Thyroid gland (tissue), 4 donors: ENCODE measurements at places on chromosomes 16 and 17. TPM values are rescaled to one million over a fixed set of nuclear protein-coding genes. Genes with fewer than 3 reads are reported as not detected.

The VWA3A gene
- not detected for total RNA-seq

The MEIOB gene
- not detected for total RNA-seq

DNA sequence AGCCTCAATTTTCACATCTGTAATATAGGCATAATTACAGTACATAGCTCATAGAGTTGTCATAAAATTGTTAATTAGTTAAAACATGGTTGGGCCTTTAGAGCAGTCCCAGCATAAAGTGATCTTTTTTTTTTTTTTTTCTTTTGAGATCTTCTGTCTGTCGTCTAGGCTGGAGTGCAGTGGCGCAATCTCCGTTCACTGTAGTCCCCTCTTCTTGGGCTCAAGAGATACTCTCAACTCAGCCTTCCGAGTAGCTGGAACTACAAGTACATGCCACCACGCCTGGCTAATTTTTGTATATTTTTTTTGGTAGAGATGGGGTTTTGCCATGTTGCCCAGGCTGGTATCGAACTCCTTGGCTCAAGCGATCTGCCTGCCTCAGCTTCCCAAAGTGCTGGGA lies 31.0 kb downstream of the RND2 start:
- no peaks in the 10 kb centered on the region for H3K27me3 ChIP-seq
- no peaks in the 10 kb centered on the region for H3K36me3 ChIP-seq
- H3K4me1 ChIP-seq: peaks cover 9% of the 10 kb centered on the region
- peak; percentile 82 for DNase-seq
- H3K4me3 ChIP-seq: no peak overlapping the region
- H3K27ac ChIP-seq: peak overlapping the region; percentile 65

GRCh38 chr17:17580662-17581470 lies 10.6 kb downstream of the PEMT start:
- no peak overlapping the region for H3K27ac ChIP-seq
- no peak for DNase-seq
- no peaks in the 10 kb centered on the region for H3K4me1 ChIP-seq
- no peaks in the 10 kb centered on the region for H3K27me3 ChIP-seq
- no peak overlapping the region for H3K4me3 ChIP-seq
- H3K36me3 ChIP-seq: no peaks in the 10 kb centered on the region

- H3K4me3 ChIP-seq: no peak overlapping the region
- no peaks in the 10 kb centered on the region for H3K36me3 ChIP-seq
- H3K4me1 ChIP-seq: no peaks in the 10 kb centered on the region
- no peak overlapping the region for H3K27ac ChIP-seq
- H3K27me3 ChIP-seq: no peaks in the 10 kb centered on the region
Measured at GRCh38 chr17:77566566-77567138, 391.9 kb upstream of the TNRC6C start.

DNA sequence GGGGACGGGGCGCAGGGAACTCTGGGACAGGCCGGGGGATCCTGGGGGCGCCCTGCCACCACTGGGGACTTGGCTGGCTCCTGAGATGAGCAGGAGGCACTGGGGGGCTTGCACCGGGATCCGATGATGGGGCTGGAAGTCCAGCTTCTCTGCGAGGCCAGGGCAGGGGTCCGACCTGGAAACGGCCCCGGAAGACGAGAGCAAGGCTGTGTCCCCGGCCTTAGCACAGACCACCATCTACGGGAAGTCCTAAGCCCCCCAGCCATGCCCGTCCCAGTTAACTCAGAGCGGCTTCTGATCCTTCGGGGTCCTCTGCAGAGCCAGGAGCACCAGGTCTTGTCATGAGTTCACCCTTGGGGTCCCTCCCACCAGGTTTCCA lies 573 bp downstream of the CDT1 start:
- H3K4me3 ChIP-seq: no peak overlapping the region
- H3K36me3 ChIP-seq: no peaks in the 10 kb centered on the region
- no peak for DNase-seq

- no peaks in the 10 kb centered on the region for H3K36me3 ChIP-seq
- DNase-seq: no peak
- H3K4me3 ChIP-seq: no peak overlapping the region
- H3K27ac ChIP-seq: no peak overlapping the region
Measured at GRCh38 chr16:35731341-35732040, 2272.1 kb downstream of the TP53TG3F start.

GRCh38 chr17:61208301-61209105 lies 191.1 kb upstream of the TBX2 start:
- no peak overlapping the region for H3K4me3 ChIP-seq
- DNase-seq: peak; percentile 70
- no peaks in the 10 kb centered on the region for H3K36me3 ChIP-seq
- H3K27ac ChIP-seq: peak overlapping the region; percentile 91
- no peaks in the 10 kb centered on the region for H3K27me3 ChIP-seq

DNA sequence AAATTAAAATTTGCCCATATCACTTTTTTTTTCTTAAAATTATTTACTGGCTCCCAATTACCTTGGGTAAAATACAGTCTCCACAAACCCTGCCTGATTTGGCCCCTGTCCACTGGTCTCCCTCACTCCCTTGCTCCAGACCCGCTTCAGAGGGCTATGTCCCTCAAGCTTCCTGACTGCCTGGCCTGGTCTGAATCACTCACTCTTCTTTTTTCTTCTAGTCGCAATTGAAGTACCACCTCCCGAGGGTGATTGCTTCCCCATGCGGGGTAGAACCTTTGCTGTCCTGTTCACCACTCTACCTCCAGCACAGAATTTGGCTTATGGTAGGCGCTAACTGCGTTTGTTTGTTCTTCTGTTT lies 598 bp upstream of the PGAP3 start:
- peak overlapping the region; percentile 48 for H3K4me3 ChIP-seq
- H3K27me3 ChIP-seq: no peaks in the 10 kb centered on the region
- peaks cover 22% of the 10 kb centered on the region for H3K4me1 ChIP-seq
- H3K36me3 ChIP-seq: peaks cover under 1% of the 10 kb centered on the region
- DNase-seq: no peak
- H3K27ac ChIP-seq: peak overlapping the region; percentile 94
